Activated CD4-positive, alpha-beta T cell treated with anti-CD3 and anti-CD28 coated beads, Interleukin-2, amount 10 ng/mL, durations not matched to agents 24 days and 14 days (primary cell): ENCODE measurements at places on chromosomes 2 and 18. TPM values are rescaled to one million over a fixed set of nuclear protein-coding genes. Genes with fewer than 3 reads are reported as not detected.

Gene SERPINB12
- total RNA-seq: not detected in 2 replicates

Gene SEPTIN10
- 0.14 and 0.50 TPM in 2 replicates for total RNA-seq

Gene EFEMP1
- total RNA-seq: not detected in 2 replicates

Gene ATP8B1
- 0.24 TPM in 1 of 2 replicates, not detected in the other for total RNA-seq

Gene ANO7
- total RNA-seq: 2.8 and 3.5 TPM in 2 replicates

Gene GPN1
- 51.0 and 55.4 TPM in 2 replicates for total RNA-seq

Gene STK25
- total RNA-seq: 121 and 145 TPM in 2 replicates

Gene CFC1
- total RNA-seq: not detected in 2 replicates
